Stimulated activated CD8-positive, alpha-beta memory T cell treated with anti-CD3 and anti-CD28 coated beads, Interleukin-2, amount 100 ng/mL, for 48 hours (primary cell): ENCODE measurements at places on chromosomes 1 and 21.

GRCh38 chr1:14648896-14649855, 50.7 kb downstream of the KAZN start:
- no peak for DNase-seq

- no peak for DNase-seq
These were observed 9.1 kb downstream of the NFIA start for GRCh38 chr1:61091455-61091854.

DNA sequence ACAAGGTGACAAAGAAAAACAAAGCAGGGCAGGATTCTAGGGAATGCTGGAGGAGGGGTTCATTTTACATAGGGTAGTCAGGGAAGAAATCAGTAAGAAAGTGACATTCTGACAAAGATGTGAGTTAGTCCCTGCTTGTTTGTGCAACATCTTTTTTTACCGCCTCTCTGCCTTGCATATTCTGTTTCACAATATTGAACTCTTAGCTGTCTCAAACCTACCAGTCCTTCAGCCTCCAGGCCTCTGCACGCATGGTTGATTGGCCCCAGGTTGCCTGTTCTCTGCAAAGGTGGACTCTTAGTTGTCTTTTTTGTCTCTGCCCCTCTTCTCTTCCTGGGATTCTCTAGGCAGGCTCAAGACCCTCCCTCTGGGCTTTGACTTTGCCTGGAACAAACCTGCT, 152.2 kb upstream of the RUNX1 start:
- no peak for DNase-seq

DNA sequence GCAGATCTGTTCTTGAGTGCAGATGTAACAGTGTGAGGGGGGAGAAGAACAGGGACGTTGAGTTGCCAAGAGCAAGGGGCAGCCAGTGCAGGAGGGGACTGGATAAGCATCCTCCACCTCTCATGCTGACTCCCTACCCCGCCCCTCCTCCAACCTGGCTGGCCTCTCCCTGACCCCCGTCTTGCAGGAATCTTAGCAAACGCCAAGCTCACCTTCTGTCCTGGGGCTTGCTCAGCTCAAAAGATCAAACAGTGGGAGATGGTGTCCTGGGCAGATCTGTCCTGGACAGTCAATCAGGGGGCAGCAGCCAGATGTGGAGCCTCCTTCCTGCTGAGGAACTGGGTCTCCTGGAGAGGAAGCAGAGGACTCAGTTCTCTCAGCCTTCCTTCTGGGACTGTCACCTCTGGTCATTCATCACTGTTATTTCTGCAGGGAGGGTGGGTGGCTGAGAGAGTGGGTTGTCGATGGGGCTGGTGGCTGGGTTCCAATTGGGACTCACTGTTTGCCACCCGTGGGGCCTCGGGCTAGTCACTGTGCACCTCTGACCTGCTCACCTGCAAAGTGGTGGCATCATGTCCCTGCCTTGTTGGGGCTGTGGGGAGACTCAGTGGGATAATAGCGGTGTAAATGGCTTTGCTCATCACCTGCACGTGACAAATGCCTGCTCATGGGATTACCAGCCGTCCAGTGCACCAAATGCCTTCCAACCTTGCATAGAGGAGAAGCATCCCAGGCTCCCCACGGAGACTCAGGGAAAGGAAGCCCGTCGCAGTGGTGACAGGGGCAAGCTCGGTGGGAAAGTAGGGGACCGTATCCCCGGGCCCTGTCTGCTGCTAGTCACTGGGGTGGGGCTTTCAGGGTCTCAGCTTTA, 154.4 kb downstream of the PTPRU start:
- no peak for DNase-seq

DNA sequence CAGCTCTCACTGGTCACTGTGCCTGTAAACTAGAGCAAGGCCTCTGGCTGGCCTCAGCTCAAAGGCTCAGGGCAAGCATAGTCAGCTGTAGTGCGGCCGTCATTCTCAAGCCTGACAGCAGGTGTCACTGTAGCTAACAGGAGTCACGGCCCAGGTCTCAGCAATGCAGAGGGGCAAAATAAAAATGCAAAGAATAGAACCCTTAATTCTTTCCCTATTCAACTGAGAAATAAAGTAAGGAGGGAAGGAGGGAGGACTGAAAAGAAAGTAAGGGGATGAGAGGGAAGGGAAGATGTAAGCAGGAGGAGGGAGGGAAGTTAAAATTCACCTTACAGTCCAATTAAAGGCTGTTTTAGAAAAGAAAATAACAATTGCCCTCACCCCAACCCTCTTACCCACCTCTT, 106.1 kb downstream of the KIAA0319L start:
- peak; percentile 56 for DNase-seq

GRCh38 chr1:228045871-228046270, 36.6 kb upstream of the ARF1 start:
- no peak for DNase-seq

DNA sequence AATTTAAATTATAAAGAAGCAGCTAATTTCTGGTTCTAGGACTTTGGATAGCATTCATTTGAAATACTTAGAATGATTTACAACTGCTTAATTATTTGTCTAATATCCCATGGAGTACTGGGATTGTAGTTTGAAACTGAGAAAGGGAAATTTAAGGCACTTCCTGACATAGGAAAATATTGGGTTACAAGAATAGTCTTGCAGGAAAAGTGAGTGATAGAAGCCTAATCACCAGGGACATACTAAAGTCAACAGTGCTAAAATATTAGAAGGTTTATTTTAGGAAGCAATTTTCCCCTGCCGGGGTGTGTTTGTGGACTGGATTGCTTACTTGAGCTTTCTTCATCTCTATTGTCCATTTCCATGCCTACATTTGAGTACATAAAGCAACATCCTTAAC, 661.6 kb downstream of the ADGRL2 start:
- DNase-seq, result no peak

DNA sequence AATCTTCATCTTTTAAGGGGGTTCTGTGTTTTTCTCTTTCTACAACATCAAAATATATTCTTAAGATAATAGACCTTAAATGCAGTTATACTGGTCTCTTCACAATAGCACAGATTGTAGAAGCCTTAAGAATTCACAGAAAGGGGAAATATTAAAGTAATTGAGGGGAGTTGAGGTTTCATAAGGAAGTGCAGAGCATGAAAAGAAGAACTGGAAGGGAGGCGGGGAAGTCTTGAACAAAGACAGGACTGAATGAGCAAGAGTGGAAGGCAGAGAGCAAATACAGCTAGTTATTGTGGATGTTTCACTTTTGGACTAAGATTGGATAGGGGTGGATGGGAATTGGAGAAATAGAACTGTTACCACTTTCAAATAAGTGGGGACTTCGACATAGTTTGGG, 67.7 kb downstream of the PTGER3 start:
- DNase-seq, result no peak

DNA sequence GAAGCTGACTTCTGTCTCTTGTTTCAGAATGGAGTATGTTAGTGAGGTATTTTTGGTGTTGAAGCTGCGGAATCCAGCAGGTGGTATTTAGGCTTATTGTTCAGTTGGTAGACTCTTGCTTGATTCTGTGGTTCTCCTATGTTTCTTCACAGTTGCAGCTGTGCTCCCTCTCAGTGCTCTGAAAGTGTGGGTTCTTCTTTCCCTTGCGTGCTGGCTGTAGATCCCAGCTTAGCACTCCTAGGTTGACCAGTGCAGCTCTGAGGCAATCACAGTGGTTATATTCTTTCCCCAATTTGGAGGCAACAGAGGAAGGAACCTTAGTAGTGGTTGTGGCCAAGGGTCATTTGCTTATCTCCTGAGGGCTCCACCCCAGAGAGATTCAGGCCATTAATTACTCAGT, 269.2 kb upstream of the NRIP1 start:
- no peak for DNase-seq

- DNase-seq, result no peak
These were observed 32.8 kb downstream of the C2CD2 start for GRCh38 chr21:41921021-41921420.

GRCh38 chr1:224245188-224245587, 62.1 kb downstream of the DEGS1 start:
- no peak for DNase-seq

DNA sequence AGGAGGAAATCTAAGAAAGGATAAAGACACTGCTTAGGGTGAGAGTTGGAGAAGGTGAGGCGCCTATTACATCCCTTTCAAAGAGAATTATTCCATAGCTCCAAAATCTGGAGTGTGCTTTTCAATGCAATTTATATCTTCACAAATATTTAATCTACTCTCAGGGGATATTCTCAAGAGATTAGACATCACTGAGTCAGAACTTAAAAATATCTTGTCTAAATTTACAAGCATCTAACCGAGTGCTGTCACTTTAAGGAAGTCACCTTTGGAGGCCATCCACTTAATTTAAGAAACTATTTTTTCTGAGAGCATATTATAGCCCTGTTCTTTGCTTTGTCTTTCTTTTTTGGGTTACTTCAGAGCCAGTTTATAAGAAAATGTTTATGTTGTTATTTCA, 134.6 kb downstream of the TNFSF18 start:
- no peak for DNase-seq

- DNase-seq, result no peak
These were observed 34.7 kb downstream of the LRRC8D start for GRCh38 chr1:89855413-89856123.

DNA sequence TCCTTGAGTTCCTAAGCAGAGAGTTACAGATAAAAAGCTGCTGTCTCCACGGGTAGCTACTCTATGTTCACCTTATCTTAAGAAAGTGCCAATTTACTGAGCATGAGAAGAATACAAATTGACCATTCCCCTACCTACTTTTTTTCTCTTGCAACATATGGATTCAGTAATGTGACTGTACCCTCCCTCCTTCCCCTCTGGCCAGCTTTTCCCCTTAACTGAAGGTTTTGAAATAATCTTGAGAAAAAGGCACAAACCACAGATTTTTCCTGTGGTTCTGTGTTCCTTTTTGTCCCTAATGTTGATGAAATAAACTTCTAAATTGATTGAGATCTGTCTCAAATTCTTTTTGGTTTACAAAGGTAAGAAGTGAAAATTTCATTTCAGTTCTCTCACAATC, 2.6 kb upstream of the CD2 start:
- no peak for DNase-seq

GRCh38 chr1:205450448-205450847, 5.4 kb downstream of the BLACAT1 start:
- no peak for DNase-seq

GRCh38 chr1:2641381-2642130, 8.7 kb upstream of the MMEL1 start:
- no peak for DNase-seq

GRCh38 chr1:183106746-183107145, 79.3 kb upstream of the LAMC2 start:
- no peak for DNase-seq

DNA sequence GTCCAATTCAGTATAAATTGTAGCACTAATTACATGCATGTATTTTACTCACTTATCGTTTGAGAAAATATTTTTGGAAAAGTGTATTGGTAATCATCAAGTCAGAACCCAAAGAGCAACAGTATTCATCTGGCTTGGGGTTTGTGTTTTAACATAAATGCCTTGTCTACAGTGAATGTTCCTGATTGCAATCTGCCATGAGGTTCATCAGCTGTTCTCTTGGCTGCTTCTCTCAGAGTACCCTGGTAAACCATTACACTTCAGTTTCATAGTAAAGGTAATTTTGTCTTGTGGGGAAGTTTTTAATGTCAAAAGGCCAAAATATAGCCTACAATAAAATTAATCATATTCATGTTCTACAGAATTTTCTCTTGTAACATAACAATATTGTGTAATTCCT, 150.3 kb downstream of the IFI44 start:
- no peak for DNase-seq

- no peak for DNase-seq
These were observed 10.3 kb upstream of the PODN start for GRCh38 chr1:53051676-53052075.

DNA sequence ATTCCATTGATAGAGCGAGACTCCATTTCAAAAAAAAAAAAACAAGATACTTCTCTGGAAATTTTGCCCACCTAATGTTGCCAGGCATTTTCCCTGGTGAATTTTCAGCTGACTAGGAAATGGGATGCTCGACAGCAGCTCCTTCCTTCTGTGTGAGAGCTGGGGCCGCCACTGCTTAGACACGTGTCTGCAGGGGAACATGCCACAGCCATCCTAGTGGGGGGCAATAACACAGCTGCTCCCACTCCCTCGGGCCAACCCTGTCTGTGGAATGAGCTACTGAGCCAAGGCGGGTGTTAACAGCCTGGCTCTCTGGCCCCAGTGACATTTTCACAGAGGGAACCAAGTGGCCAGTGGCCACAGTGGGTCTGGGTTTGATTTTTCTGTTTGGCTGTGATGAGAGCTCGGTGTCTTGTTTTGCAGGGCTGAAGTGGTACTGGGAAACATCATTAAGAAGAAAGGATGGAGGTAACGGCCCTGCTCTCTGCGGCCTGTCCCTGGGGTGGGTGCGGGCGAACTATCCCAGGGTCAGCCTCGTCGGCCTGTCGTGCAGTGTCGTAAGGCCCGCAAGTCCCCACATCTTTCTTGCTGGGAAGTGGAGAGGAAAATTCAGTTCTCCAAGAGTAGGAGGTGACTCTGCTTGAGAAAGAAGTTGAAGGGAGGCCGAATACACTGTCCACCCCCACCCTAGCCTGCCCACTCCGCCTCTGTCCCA, 39.2 kb downstream of the KCNAB2 start:
- no peak for DNase-seq

GRCh38 chr21:43827015-43827611, 37.7 kb downstream of the RRP1 start:
- peak; percentile 20 for DNase-seq
